Activated naive CD4-positive, alpha-beta T cell (primary cell): ENCODE measurements at places on chromosomes 13 and 19.

GRCh38 chr19:310141-310651, 19.0 kb upstream of the PLPP2 start:
- DNase-seq, result no peak

DNA sequence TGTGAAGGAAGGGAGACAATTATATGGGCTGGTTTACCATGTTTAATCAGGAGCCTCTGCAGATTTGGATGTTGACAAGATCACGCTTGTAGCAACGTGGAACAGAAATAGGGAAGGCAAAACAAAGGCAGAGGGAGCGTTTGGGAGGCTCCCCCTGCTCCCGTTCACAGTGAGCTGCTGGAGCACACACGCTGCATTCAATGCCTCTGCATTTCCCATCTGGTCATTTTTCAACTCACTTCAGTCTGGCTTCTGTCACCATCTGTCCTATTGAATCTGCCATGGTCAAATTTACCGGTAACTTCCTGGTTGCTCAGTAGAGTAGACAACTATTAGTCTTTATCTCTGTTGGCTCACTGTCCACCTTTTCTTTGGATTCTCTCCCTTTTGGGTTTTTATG, 91.0 kb downstream of the NHLRC3 start:
- no peak for DNase-seq

GRCh38 chr19:6750062-6750461, 10.6 kb downstream of the TRIP10 start:
- DNase-seq, result no peak

DNA sequence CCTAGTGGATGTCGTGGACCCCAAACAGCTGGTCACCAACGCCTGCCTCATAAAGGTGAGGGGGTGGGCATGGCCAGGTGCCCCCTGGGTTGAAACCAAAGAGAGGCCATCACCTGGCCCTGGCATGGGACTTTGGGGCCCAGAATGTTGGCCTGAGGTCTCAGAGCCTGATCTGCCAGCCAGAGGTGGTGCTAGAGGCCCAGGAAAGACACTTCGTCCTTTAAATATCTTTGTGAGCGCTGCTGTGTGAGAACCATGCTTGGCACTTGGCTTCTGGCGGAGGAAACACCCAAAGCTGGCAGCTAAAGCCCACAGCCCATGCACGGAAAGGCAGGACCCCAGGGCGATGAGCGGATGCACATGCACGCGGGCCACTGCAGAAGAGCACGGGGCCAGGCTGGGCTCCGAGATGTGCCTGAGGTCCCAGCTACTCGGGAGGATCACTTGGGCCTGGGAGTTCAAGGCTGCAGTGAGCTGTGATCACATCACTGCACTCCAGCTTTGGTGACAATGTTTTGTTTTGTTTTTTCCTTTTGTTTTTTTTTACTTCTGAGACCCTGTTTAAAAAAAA, 4.3 kb upstream of the ADM5 start:
- DNase-seq, result no peak

DNA sequence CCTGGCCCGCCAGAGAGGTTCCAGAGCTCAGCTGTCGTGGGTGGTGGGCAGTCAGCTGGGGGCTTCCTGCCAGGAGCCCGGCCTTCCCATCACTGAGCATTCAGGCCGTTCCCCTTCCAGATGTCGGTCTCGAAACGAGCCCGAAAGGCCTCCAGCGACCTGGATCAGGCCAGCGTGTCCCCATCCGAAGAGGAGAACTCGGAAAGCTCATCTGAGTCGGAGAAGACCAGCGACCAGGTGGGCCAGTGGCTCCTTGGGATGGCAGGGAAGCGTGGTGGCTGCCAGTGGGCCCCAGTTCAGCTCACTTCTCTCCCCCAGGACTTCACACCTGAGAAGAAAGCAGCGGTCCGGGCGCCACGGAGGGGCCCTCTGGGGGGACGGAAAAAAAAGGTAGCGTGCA, 19.3 kb downstream of the HDGFL2 start:
- DNase-seq, result no peak

DNA sequence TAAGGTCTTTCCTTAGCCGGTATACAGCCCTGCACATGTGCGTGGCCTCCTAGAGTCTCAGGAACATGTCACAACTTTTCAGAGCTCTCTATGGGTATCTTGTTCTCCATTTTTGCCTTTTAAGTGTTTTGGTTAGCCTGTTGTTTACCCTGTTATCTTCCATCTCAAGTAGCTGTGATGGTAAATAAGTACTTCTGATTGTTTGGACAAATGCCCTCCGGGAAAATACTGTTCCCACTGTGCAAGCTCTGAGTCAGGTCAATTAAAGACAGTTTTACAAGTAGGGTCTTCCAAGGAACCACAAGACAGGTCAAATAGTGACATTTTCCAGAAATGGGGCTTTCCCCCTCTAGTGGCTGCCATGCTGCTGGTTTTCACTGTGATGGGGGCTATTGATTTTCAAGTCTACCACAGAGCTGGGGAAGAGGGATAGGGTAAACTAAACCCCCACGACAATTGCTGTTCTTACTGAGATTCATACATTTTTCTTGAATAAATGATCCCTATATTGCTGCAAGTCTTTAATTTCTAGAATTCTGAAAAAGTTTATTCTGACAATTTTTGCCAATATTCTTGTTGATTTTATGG, 109.5 kb downstream of the TM9SF2 start:
- DNase-seq, result no peak

DNA sequence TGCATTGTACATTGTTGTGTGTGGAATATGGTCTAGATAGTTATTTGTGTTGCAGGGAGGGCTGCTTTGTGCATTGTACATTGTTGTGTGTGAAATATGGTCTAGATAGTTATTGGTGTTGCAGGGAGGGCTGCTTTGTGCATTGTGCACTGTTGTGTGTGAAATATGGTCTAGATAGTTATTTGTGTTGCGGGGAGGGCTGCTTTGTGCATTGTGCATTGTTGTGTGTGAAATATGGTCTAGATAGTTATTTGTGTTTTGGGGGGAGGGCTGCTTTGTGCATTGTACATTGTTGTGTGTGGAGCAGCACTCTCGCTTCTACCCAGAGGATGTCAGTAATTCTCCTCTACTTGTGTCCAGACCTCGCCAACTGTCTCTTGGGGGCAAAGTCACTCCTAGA, 36.3 kb upstream of the ZNF835 start:
- DNase-seq, result no peak

- DNase-seq, result no peak
Measured at GRCh38 chr13:24286624-24287023, 22.8 kb upstream of the C1QTNF9 start.

GRCh38 chr13:41007744-41008128, 11.4 kb downstream of the ELF1 start:
- DNase-seq, result no peak

DNA sequence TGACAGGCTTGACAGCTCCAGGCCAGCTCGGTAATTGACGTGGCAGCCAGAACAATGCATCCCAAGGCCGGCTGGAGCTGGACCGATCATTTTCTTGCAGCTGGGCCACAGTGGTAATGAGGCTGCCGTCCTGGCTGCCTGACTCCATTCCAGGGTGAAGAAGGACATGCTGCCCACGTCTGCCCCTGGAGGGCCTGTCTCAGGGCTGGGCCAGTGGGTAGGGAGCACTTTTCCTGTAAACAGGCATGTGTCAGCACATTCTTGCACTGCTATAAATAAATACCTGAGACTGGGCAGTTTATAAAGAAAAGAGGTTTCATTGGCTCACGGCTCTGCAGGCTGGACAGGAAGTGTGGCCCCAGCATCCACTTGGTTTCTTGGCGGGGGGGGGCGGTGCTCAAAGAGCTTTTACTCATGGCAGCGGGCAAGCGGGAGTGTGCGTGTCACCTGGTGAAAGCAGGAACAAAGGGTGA, 38.1 kb upstream of the KCTD15 start:
- DNase-seq, result no peak

- DNase-seq, result no peak
Measured at GRCh38 chr19:44782729-44783128, 5.0 kb downstream of the CBLC start.

- DNase-seq, result no peak
Measured at GRCh38 chr13:77387607-77388200, 60.8 kb upstream of the MYCBP2 start.

DNA sequence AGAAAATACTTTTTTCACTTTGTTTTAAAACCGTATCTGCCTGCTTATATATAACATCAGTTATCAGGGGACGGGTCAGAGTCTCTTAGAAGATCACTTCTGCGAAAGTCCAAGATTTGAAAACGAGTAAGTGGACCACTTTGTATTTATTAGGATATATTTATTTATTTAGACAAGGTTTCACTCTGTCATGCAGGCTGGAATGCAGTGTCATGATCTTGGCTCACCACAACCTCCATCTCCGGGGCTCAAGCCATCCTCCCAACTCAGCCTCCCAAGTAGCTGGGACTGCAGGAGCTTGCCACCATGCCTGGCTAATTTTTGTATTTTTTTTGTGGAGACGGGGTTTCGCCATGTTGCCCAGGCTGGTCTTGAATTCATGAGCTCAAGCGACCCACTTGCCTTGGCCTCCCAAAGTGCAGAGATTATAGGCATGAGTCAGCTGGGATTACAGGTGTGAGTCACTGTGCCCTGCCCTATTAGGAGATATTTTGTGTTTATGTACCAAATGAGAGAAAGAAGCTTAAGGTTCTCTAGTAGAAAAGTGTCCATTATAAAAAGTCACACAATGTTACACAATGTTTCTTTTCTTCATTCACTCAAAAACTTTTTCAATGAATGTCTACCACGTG, 39.5 kb downstream of the RASL11A start:
- no peak for DNase-seq

- no peak for DNase-seq
Measured at GRCh38 chr19:50658441-50659317, 9.4 kb downstream of the C19orf81 start.

GRCh38 chr13:92739306-92739818, 487.2 kb upstream of the GPC6 start:
- DNase-seq, result no peak

DNA sequence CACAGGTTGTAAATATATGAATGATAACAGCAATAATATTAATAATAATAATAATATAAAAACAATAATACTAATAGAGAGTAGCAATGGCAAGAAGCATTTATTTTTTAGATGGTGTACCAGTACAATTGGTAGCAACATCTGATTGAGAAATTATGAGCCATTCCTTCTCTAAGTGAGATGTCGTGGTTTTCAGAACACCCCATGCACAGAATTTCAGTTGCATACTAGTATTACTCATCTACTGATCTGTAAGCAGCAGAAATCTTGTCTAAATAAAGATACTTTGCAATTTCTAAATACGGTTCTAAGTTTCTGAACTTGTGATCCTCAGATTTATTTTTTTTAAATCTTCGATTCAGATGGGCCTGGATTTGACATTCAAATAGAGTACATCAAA, 788.0 kb upstream of the ATXN8OS start:
- no peak for DNase-seq

DNA sequence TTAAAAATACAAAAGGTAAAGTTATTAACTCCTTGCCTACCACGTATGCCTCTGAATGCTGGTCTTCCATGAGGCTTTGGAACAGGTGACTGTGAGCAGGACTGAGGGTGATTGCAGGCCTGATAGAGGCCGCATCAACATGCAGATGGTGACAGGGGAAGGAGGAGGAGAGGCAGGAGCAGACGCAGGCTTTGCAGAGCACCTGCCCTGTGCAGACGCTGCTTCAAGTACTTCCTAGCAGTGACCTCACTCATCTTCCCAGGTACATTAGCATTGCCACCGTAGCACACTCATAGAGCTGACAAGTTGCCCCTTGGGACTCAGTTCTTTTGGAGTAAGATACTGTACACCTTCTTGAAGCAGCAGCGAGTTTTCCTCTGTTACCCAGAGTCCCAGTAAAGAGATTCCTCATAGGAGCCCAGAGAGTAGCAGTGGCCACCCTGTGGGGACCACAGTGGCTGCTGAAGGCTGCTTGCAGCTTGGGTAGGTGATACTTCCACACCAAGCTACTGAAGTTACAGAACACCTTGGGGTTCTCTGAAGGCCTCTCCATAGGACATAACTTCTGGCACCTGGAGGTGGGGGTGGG, 56.0 kb downstream of the ZNF536 start:
- no peak for DNase-seq

- no peak for DNase-seq
Measured at GRCh38 chr19:17772172-17772571, 20.9 kb downstream of the FCHO1 start.

GRCh38 chr13:107138486-107138885, 570.5 kb upstream of the ARGLU1 start:
- no peak for DNase-seq

DNA sequence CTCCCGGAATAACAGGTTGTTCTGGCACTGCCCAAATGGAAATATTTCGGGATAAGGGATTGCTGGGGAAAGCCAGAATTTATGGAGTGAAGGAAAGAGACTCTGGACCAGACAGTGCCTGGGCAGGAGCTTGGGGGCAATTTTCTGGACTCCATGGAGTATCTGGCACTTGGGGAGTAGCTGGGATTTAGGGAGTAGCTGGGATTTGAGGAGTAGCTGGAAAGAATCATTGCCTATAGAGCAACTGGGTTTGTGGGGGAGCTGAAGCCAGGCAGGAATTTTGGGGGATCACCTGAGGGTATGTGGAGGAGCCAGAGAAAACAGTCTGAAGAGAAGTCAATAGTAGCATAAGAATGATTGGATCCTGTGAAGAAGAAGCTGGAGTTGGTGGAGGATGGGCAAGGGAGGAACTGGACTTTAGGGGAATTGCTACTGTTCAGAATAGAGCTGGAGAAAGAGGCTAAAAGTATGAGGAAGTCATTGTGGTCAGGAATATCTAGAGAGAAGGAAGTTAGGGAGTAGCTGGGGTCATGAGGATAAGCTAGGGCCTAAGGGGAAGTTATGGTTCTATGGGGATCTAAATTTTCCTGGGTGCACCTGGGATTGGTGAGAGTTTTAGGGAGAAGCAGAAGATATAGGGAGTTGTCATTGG, 14.8 kb downstream of the FSD1 start:
- DNase-seq, result no peak

DNA sequence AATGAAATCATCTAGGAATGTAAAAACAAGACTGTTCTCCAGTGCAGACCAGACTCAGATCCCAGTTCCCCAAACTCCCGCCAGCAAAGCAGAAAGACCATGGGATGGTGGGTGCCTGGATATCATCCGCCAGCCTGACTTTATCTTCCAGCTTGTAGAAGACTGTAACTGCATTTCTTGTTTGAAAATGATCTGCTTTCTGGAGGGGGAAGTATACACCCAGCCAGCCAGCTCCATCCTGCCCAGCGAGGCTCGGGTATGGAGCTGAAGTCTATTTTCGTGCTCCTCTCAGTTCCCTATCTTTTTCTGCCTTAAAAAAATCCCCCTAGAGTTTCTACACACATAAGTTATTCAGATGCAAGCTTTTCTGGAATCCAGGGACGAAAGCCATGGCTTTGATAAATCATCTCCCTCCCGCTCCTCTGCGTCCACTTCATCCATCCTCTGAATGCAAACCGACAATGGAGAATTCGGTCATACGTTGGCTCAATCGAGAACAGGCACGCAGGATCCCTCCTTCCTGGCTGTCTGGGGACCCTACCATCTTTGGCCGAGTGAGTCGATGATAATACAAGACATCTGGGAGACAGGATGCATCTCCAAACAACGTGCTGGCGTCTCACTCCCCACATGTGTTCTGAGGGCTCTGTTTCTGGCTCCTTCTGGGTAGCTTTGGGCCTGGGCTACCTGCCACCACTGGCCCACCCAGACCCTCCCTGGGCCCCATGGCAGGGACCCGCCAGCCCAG, 31.2 kb downstream of the CEBPG start:
- DNase-seq, result no peak

GRCh38 chr19:50489461-50490011, 12.9 kb upstream of the GARIN5A start:
- no peak for DNase-seq
